ENCODE measurements at places on chromosomes 3 and 15. TPM values are rescaled to one million over a fixed set of nuclear protein-coding genes. Genes with fewer than 3 reads are reported as not detected.

Gene SSUH2
- 1.4 TPM for total RNA-seq

- DNase-seq: no peak
- H3K27ac ChIP-seq: peak overlapping the region; percentile 90
- H3K36me3 ChIP-seq: peaks cover 17% of the 10 kb centered on the region
- peaks cover 44% of the 10 kb centered on the region for H3K4me1 ChIP-seq
- no peaks in the 10 kb centered on the region for H3K27me3 ChIP-seq
These were observed 230.0 kb upstream of the ST8SIA2 start for GRCh38 chr15:92163641-92164040.

DNA sequence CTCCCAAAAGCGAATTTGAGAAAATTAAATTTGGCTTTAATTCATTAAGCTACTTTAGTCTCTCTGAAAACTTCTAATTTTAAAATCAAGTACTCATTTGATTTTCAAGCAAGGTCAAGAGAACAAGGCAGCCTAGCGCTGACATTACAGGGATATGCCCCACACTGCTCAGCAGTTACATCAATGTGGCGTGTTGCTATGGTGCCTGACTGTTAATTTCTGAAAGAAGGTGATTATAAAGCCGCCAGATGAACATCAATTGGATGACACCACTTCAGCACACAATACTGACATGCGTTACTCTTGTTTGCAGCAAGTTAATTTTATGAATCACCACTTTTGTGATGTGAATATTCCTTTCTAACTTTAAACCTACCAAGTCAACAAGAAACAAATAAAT is 284.4 kb downstream of the FOXP1 start:
- H3K4me1 ChIP-seq: peaks cover 45% of the 10 kb centered on the region
- H3K27ac ChIP-seq: no peak overlapping the region
- H3K27me3 ChIP-seq: no peaks in the 10 kb centered on the region
- H3K36me3 ChIP-seq: peaks cover 25% of the 10 kb centered on the region
- no peak for DNase-seq

- H3K27me3 ChIP-seq: peaks cover 35% of the 10 kb centered on the region
- peak overlapping the region; percentile 96 for H3K4me3 ChIP-seq
- peak overlapping the region; percentile 73 for H3K27ac ChIP-seq
- H3K4me1 ChIP-seq: peaks cover 11% of the 10 kb centered on the region
These were observed 186.7 kb downstream of the NLGN1 start for GRCh38 chr3:173584093-173584837.

DNA sequence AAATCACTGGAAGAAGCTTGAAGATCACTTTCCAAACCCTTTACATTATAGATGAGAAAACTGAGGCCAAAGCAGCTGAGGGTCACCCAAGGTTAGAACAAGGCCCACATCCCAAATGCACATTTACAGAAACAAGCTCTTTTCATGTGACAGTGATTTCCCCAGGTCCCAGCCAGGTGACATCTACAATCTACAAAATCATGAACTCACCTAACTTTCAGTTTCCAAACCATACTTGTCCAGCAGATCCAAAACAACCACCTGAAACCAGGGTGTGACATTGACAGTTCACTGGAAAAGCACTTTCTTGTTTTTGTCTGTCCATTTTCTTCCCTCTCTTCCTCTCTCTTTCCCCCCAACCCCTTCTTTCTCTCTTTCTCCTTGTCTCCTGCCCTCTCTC is 132.2 kb upstream of the PRICKLE2 start:
- H3K27ac ChIP-seq: no peak overlapping the region
- no peak overlapping the region for H3K4me3 ChIP-seq
- H3K27me3 ChIP-seq: no peaks in the 10 kb centered on the region
